Vein endothelial cell (primary cell): ENCODE measurements at places on chromosomes 1 and 21. TPM values are rescaled to one million over a fixed set of nuclear protein-coding genes. Genes with fewer than 3 reads are reported as not detected.

SYDE2 gene
- 5.9 and 7.6 TPM in 2 replicates for total RNA-seq

TFF3 gene
- total RNA-seq: 23.1 and 32.0 TPM in 2 replicates

IL10 gene
- not detected in 2 replicates for total RNA-seq

KIAA0319L gene
- total RNA-seq: 48.8 and 68.6 TPM in 2 replicates

LCE3D gene
- not detected in 2 replicates for total RNA-seq

PCP4 gene
- not detected in 2 replicates for total RNA-seq
